Head of caudate nucleus (tissue), 42 donors: ENCODE measurements at places on chromosomes 12 and 14.
A peak's percentile ranks its signal among the peaks of the same experiment; 100 is the strongest.

DNA sequence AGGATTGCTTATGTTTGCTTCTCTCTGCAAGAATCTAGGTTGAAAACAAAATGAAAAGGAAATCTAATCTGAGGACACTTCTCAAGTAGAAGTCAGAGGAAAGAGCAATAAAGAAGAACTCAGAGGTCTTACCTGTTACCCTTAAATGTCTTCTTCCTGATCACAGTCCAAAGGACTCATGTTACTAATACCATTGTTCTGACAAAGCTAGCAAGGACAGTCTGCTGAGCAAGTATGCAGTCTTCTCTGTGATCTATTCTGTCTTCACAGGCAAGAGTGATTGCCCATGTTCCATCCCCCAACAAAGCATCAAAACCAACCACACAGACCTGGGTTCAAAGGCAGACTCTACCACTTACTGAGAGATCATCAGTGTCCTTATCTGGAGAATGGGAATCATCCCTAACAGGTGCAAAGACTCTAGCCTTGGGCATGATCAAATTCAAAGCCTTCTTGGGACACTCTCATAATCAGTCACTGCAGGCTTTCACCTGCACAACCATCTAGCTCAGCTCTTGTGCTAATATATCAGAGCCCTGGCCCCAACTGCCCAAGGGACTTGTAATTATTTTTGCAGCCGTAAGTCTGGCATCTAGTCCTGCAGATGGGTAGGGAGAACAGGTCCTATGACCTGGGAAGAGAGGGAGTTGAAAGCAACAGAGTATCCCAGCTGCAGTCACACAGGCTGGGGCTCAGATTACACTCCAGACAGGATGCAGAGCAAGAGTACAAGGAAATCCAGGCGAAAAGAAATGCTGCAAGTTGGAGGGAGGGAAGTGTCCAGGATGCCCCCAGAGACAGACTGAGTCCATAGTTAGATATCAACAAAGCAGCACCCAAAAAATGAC lies 97.9 kb upstream of the NUDT4 start:
- no peak for DNase-seq

- peak; percentile 61 for DNase-seq
Observed at GRCh38 chr14:21191809-21192446, 36.1 kb upstream of the OR5AU1 start.

GRCh38 chr14:76956316-76957090 lies 72.0 kb downstream of the IRF2BPL start:
- peak; percentile 91 for DNase-seq

- peak; percentile 50 for DNase-seq
Observed at GRCh38 chr14:104792101-104792884, 3.3 kb downstream of the AKT1 start.

- no peak for DNase-seq
Observed at GRCh38 chr14:95034788-95035187, 122.5 kb downstream of the DICER1 start.

- DNase-seq, result no peak
Observed at GRCh38 chr14:98599082-98599481, 672.9 kb downstream of the BCL11B start.

DNA sequence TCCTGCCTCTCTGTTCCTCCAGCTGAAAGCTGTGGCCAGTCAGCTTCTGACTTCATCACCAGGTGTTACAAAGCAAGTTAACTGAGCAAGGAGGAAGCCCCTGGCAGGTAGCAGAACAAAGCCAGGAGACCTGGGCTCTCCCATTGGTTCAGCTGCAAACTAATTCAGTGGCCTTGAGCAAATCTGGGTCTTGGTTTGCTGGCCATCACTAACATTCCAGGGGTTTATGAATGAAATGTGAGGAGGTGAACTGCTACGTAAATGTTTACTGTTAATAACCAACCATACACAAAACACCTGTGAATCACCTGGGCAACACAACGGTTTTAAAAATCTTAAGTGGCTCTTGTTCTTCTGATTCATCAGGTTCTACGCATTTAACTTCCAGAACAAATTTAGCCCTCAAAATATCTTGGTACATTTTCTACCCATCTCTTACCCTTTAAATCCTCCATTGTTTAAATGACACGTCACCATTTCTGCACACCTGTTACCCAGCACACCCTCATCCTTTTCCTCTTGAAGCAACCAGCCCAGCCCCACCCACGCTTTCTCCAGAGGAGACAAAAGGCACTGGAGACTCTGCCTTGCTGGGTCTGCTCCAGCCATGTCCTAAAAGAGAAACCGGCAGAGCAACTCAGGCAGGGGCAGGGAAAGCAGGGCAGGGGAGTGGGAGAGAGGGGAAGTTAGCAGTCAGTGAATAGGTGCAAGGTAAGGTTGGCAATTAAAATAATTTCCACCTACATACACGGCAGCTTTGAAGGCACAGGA lies 49.3 kb upstream of the TSPAN11 start:
- no peak for DNase-seq

GRCh38 chr14:103006991-103007520 lies 50.3 kb downstream of the CDC42BPB start:
- no peak for DNase-seq

- no peak for DNase-seq
Observed at GRCh38 chr12:21113266-21113665, 17.7 kb upstream of the SLCO1B1 start.

DNA sequence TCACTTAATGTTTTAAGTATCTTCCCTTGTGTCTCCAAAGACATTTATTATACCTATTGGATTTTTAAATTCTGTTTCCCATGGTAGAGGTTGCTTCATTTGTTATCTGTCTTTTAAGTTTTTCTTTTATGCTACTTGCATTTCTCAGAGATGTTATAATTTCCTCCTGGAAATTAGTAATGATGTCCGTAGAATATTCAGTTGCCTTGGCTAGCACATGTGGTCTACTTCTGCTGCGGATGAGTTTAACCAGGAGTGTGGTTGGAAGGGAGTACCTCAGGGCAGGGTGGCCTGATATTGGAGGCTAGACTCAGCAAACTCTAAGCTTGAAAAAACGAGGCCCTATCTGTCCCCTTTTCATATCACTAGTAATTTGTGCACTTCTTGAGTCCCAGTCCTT lies 8.8 kb upstream of the EVL start:
- DNase-seq, result no peak

DNA sequence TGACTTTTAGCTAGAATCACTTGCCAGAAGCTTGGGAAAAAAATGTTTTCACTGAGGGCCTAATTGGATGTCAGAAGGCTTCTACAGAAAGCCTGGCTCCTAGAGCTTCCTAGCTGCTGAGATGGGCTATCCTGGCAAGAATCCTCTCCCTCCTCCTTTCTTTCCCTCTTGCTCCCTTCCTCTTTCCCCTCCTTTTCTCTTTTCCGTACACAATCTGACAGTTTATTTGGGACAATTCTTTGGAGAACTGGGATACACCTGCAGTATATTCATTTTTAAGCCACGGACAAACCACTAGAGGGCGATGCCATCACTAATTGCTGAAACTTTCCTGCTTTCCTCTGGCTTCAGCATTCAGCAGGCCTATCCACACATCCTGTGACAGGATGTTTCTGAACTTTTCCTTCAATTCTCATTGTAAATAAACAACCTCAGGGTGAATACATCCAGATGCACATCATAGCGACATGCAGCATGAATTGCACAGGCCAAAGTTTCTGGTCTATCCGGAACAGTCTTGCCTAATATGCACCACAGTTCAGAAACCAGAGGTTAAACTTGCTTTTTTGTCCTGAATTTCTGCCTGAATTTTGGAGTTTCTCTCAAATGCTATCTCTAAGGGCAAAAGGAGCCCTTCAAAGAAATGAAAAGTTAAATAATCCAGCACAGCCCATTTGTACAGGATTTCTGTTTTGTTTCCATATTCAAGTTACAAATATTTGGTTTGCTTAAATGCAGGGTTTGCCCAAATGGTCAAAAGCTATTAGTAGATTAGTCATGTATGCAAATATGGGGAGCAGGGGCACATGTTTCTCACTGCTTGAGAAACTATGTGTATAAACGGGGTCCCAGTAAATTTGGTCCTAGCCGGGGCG lies 142.8 kb downstream of the PAWR start:
- DNase-seq, result no peak

DNA sequence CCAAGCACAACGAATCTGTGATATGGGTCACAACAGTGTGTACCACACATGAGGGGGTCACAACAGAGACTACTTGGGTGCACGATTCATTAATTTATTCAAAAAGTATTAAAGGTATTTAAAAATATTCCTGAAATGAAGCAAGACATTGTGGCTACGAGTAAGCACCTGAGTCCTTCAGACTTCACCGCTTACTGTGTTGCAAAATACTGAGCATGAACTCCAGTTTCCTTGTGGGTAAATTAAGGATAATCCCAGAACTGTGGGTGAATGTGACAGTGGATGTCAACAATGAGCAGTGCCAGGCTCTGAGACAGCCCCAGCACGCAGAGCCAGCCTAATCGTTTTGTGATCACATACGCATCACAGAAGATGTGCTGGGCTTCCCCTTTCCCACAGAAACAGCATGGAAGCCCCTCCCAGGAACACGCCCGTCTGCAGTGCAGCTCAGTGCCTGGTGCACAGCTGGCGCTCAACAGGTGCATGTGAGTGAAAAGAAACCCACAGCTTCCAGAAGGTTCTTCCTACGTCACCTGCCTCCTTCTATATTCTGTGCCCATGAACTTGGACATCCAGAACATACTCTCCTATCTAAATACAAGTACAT lies 29.1 kb downstream of the CDC42BPB start:
- DNase-seq, result no peak

DNA sequence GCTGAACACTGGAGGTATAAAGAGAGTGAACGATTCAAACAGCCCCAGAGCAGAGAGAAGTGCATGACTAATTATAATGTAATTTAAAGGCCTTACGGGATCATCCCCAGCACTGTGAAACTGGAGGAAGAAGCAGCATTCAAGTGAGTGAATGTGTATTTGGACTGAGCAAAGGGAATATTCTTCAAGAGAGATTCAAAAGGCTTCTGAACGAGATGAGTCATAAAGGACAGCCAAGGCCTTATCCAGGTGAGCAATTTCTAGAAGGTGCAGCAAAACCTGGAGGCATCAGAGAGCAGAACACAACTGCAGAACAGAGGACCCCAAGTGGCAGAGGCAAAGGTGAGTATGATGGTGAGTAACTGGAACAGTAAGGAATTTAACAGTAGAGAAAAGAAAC lies 127.2 kb downstream of the BCAT1 start:
- DNase-seq, result no peak

- DNase-seq, result no peak
Observed at GRCh38 chr12:113131556-113131955, 4.0 kb downstream of the RASAL1 start.

- no peak for DNase-seq
Observed at GRCh38 chr12:77469578-77470333, 360.9 kb upstream of the NAV3 start.

GRCh38 chr12:7351177-7351576 lies 47.3 kb downstream of the ACSM4 start:
- DNase-seq, result no peak

DNA sequence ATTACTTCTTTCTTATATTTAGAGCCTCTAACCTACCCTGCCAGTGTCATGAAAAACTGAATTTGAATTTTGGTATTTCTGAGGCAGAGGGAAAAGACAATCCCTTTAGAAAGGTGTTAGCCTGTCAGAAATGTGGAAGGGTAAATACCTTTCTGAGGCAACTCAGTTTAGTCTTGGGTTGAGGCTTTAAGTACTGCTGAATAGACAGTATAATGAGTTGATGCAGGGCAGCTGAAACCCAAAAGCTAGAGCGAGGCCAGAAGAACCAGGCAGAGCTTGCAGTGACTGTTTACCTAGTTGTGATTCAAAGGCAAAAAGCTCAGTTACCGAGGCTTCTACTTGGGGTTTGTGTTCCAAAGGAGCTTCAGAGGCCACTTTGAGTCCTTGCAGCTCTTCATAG lies 18.7 kb downstream of the ZC2HC1C start:
- DNase-seq, result no peak

DNA sequence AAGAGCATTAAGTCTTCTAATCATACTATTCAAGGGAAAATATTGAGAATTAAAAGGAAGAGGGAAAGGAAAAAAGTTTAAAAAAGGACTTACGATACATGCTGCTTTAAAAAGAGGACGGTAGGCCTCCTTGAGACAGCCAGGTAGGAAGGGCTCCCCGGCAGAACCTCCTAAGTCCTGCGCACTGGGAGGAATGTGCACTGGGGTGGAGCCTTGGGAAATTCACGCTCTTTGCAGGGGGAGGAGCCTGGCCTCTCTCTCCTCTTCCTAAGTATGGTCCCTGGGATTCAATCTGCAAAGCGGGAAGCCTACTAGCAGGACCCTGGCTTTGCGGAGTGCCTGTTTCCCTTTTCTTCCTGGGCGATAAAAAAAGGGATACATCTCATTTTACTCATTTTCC lies 553.0 kb downstream of the RPS29 start:
- DNase-seq, result no peak

DNA sequence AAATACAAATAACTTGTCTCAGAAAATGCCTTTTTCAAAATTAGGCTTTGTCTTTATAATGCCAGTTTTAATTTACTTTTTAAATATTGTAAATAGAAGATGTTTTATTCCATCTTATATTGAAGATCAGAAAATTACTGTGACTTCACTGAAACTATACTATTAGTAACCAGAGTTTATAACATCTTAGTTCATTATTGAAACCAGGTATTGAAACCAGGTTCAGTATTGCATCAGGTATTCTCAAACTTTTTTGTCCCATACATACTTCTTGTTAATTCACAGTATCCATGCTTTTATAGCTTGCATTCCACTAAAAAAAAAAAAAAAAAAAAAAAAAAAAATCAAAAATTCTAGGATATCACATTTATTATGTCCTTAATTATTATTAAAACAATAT lies 227.5 kb downstream of the GXYLT1 start:
- no peak for DNase-seq

DNA sequence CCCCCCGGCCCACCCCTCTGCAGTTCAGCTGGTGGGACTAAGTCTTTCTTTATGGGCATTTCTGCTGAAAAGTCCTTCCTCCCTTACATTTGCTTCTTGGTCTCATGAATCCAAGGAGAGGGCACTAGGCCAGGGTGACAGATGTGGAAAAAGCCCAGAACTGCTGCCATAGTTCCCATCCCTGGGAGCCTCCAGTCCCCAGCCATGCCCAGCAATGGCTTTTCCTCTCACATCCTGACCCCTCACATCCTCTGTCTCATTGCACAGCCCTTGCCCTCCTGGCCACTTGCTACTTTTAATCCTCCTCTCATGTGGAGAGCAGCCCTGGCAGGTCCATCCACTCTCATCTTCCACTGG lies 122.5 kb downstream of the ZFP36L1 start:
- no peak for DNase-seq

GRCh38 chr12:119692410-119692809 lies 24.5 kb downstream of the PRKAB1 start:
- DNase-seq, result no peak
